NCI-H345 (cell line): ENCODE measurements at places on chromosomes 6 and 20.

- DNase-seq = no peak
Measured at GRCh38 chr20:22861990-22862389, 173.1 kb upstream of the SSTR4 start.

DNA sequence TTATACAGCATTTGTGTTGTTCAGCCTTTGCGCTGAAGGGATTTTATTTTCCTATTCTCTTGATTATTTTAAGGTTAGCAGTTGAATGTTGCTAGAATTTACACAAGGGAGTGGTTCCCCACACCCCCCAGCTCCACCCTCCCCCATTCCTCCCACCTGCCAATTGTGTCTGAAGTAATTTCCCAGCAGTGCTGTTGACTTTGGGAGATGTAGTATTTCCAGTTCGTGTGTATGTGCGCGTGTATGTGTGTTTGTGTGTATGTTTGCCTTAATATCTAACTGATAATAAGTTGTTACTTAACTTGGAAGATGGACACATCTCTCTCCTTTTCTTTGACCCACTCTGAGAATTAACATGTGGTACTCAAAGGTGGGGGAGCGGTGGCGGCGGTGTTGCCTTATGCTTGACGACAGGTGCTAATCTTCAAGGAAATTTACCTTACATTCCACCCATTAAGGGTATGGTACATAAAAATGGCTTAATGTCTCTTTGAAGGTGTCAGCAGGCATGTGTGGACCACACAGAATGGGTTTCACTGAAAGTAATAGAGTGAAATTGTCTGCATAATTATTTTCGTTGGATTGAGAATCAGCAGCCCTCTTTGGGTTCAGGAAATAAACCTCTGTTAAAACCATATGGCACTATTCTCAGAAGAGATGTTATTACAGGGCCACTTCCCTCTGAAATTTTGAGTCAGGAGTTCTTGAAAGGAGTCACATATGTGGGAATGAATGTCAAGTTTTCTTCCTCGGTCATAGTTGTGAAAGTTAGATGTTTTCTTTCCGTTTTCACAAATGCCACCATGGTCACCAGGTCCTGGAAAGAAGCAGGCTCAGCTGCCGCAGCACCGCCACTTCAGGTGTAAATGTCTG is 95.6 kb upstream of the SUPT3H start:
- DNase-seq = no peak

- no peak for DNase-seq
Measured at GRCh38 chr6:158756126-158756525, 63.0 kb downstream of the EZR start.

- DNase-seq = no peak
Measured at GRCh38 chr6:96931198-96931597, 6.7 kb downstream of the KLHL32 start.

DNA sequence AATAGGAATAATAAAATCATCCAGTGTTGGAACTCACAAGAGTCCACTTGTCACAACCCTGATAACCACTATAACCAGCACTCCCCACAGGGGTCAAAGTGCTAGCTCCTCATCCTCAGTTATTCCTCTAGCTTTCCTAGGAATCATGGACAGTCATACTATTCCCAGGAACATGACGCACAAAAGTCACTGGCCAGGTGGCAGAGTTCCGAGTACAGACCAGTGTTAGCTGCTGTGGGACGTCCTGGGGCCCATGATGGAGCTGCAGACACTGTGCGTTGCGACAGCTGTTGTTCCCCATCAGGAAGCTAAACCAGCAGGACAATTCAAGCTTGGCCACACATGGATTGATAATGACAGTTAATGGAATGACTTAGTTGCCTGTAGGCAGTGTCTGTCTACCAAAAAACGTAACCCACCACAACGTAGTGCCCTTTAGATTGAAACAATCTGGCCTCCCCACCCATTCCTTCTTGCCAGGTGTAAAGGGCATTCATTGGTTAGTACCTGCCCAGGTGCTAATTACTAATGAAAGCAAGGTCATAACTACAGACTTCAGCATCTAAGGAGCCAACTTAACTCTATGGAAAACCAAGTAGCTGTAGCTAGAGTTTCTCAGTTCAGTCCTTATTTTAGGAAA is 17.4 kb downstream of the EZR start:
- no peak for DNase-seq

DNA sequence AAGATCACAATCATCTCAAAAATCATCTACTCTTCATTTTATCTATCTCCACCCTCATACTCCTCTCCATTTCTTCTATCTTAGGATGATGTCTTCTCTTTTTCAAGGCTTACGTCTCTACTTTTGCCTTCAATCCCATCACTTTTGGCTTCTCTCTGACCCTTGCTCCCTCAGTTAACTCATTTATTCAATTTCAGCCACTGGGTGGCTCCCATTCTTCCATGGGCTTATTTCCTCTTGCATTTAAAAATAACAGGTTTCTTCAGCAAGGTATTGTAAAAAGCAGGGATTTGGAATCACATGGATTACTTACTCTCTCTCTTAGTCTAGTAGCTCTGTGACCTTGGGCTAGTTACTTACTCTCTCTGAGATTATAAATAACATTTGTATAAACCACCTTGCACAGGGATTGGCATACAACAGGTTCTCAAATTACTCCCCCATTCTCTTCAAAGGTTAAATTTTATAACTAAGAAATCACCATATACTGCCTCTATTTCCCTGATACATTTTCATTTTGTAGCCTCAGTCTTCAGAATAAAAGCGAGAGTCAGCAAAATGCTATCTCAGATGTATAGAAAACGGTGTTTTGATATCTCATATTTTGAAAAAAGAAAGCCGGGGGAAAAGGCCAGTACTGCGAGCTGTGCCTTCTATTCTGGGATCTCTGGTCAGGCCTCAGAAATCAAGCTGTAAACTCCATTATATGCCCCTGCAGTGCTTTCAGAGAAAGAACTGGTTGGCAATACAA is 5.5 kb downstream of the ZSCAN12 start:
- DNase-seq = no peak

- DNase-seq = no peak
Measured at GRCh38 chr20:32767418-32768198, 5.4 kb downstream of the DNMT3B start.
